ENCODE measurements at places on chromosomes 5 and 9.

- no peak for DNase-seq
Measured at GRCh38 chr9:35859310-35859989, 10.8 kb downstream of the OR13J1 start.

DNA sequence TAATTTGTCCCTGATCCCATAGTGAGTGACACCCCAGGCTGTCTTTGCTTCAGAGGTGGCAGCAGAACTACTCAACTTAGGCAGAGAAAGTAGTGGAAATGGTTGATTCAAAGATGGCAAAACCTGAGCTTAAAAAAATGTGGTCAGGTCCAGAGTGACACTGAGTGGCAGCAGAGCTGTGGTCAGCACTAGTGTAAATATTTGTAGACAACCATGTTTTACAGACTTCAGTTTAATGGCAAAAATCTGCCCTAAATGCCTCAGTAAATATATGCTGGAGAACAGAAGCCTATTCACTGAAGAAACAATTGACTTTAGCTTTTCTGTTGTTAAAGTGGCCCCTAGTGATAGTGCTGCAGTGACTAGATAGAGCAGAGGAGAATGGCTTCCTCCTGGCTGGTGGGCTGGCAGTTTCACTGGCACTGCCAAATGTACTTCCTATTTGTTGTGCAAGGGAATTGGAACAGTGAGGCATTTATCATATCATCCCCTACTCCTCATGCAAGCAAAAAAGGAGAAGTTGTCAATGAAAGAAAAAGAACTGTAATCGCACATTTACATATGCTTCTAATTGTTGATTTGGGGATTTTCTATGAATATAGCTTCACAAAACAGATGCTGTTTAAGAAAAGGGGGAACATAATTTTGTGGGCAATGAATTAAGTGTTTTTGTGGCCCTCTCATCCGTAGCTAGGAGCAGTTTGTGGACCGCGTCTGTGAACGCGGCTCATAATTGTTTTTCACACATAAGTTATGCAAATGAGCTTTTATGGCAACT, 12.0 kb downstream of the PBX3 start:
- no peak for DNase-seq

GRCh38 chr9:106757514-106757913, 105.5 kb upstream of the ZNF462 start:
- no peak for DNase-seq

- DNase-seq = no peak
Measured at GRCh38 chr9:101094686-101095085, 66.2 kb downstream of the PLPPR1 start.

- DNase-seq = no peak
Measured at GRCh38 chr9:138059196-138059595, 181.6 kb downstream of the CACNA1B start.

- DNase-seq = no peak
Measured at GRCh38 chr9:86434039-86434726, 80.0 kb upstream of the TUT7 start.

DNA sequence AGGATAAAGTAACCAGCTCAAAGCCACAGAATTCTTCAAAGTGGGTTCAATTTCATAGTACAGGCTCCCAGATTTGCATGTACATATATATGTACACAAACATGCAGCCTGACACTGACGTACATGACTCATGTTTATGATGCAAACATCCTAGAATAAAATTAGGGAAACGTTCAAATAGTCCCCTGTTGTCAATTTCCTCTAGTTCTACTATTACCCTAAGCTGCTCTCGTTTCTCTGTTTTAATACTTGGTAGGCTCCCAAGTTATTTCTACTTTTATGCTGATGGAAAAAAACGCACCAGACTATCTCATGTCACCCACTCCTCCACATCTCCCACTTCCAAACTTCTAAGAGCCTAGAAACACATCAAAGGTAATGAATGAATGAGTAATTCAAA, 229.7 kb downstream of the EPB41L4A start:
- no peak for DNase-seq

- DNase-seq = no peak
Measured at GRCh38 chr9:13948037-13948436, 365.9 kb downstream of the NFIB start.

DNA sequence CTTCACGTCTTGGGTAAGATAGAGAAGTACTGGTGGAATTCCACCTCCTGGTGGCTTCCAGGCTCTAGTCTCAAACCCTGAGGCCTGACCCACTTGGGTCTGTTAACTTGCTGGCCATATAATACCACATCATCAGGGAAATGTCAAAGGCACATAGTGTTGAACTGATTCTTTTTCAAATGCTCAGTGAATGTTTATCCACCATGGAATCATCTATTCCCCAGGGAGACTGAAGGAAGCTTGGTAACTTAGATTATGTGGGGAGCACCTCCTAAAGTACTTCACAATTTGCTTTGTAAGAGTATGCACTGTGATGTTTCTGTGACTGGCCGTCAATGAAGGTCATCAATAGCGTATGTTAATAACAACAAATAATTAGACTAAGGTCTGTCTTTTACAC, 16.1 kb downstream of the MACROH2A1 start:
- DNase-seq = no peak

DNA sequence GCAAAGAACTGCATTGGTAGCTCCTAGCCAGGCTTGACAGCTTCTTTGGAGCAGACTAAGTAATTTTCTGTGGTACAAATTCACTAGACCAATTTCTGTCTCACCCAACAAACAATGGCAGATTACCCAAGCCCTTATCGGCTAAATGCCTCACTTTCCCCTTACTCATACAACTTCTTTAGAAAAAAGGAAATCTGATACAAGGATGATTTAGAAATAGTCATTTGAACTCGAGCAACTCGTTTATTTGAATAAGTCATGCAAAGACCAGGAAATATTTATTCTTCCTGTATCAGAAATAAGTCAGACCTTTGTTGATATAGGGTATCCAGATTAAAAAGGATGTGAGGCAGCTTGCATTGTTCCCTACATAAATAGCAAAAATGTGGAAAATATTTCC, 170.4 kb upstream of the CDH6 start:
- DNase-seq = no peak

- no peak for DNase-seq
Measured at GRCh38 chr5:35884191-35884769, 27.6 kb downstream of the IL7R start.

- DNase-seq = no peak
Measured at GRCh38 chr5:88660264-88660946, 222.6 kb downstream of the MEF2C start.

GRCh38 chr9:118331622-118332045, 627.4 kb downstream of the TLR4 start:
- DNase-seq = no peak

- DNase-seq = no peak
Measured at GRCh38 chr9:121676926-121677325, 25.5 kb downstream of the DAB2IP start.

- DNase-seq = no peak
Measured at GRCh38 chr5:95042037-95042436, 242.9 kb downstream of the MCTP1 start.

DNA sequence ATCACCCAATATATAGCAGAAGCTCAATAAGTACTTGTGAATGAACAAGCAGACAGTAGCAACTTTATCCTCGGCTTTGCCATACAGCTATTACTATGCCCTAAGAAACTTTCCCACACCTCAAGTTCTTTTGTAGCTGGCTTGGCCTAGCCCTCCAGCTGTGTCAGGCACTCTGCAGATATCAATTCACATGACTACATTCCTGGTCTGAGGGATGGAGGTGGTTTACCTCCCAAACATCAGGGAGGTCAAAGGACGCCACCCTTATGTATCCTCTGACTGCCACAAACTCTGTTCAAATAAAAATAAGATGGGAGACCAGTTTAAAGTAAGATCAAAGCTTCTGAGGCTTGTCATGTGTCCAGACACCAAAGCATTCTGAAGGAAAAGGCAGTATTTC, 416.3 kb downstream of the PIK3R1 start:
- no peak for DNase-seq

- DNase-seq = no peak
Measured at GRCh38 chr5:64874753-64875152, 106.0 kb downstream of the CWC27 start.

DNA sequence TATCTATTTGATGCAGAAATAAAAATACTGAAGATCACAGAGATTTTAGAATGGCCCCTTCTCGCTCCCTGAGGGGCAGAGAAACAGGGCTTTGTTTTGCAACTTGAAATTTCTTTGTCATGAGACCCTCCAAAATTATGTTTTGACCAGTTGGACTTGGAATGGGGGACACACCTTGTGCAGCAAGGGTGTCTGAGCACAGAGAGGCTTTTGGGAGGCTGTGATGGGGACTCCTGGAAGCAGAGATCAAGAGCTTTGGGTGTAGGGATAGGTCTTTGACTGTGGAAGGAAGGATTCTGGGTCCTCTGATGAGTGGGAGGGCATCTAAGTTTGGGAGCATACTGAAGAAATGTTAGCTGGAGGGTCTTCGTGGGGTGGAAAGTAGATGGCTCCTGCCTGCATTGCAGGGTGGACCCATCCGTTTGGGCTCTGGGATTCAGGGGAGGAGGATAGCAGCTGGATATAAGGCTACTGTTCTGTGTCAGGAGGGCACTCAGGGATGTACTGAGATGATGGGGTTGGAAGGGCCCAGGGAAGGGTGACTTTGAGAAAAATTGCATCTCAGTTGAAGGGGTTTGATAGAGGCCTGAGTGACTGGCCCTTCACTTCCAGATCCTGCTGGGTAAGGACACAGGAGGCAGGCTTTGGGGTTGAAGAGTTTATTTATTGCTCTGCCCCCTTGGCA, 1.8 kb upstream of the MYORG start:
- no peak for DNase-seq

GRCh38 chr5:39829441-39829840, 404.7 kb upstream of the DAB2 start:
- DNase-seq = no peak

DNA sequence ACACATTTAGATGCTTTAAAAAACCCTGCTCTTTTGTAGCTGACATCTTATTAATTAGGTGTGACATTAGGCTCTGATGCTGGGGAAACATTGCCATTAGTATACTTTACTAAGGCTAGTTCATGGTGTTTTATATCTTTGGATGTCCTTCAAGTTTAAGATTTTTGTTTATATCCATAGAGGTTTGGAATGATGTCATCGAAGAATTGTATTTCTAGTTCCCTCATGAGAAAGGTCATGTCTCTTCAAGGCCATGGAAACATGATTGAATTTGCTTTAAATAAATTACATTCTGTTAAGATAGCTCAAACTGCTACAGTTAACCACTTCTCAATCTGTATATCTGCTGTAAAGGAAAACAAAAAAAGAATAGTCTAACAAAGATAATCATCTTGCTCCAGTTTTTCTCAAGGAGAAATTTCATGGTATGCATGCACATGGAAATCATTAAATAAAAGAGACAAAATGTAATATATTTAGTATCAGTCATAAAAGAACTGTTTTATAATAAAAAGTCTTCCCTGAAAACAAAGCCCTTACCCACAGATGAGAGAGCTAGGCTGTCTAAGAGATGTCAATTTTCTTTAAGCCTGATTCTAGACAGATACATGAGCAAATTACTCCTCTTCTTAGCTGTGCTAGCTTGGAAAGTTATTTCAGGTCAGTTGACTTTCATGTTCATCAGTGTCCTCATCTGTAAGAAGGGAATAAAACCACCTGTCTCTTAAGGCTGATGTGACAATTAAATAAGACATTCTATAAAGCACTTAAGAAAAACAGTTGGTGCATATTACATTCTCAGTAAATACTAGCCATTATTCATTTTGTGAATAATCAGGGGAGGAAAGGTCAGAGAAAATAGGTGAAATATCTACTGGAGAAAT, 25.0 kb upstream of the STARD4 start:
- no peak for DNase-seq

DNA sequence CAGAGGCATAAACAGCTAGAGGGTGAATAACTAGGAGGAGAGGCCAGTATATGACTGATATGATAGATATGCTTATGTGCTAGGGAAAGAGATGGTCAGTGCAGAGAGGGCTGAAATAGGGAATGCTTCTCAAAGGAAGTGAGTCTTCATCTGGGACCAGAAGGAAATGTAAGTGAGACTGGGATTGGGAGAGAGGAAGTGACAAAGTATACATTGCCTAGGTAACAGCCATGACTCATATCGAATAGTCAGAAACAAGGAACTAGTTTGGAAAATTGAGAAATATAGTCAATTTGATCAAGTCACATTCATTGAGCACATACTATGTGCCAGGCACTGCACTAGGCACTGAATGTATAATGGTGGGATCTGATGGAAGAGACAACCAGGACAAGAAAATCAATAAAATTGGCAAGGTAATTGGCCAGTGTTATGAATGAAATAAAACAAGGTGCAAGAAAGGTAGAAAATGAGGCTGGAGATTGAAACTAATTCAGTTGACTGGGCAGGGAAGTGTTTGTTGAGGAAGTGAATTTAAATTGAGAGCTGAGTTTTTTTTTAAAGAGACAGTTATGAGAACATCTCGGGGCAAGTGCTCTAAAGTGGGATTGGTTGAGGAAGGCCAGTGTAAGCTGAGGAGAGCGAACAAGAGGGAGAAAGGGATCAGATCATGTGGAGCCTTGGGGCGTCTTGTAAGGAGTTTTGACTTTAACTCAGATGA, 4.3 kb downstream of the ERAP2 start:
- no peak for DNase-seq

GRCh38 chr9:101727612-101728524, 10.6 kb downstream of the GRIN3A start:
- no peak for DNase-seq

DNA sequence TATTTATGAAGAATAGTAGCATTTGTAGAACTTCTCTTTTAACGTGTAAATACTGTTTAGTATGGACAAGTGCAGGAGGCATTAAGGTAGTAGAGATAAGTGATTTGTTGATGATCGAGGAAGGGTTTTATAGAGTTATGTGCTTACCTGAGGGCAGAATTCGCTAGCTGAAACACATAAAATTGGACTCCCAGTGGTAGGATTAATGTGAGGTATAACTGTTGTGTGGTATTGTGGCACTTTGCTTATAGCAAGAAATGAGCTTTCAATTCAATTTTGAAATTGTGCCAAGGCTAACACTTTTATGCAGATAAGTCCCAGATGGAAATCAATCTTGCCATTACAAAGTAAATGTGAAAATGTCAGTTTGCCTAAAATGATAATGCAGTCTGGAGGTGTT, 1.2 kb downstream of the AP3S1 start:
- no peak for DNase-seq

- no peak for DNase-seq
Measured at GRCh38 chr5:40333459-40334241, 346.1 kb upstream of the PTGER4 start.

- DNase-seq = no peak
Measured at GRCh38 chr9:26687421-26687820, 205.2 kb downstream of the CAAP1 start.

- DNase-seq = no peak
Measured at GRCh38 chr5:15585128-15585527, 85.1 kb downstream of the FBXL7 start.

- no peak for DNase-seq
Measured at GRCh38 chr9:87109851-87110250, 162.5 kb upstream of the GAS1 start.

GRCh38 chr5:139049780-139050179, 148.4 kb downstream of the SIL1 start:
- no peak for DNase-seq

GRCh38 chr9:88702985-88703384, 168.0 kb downstream of the NXNL2 start:
- no peak for DNase-seq

GRCh38 chr9:106682420-106682819, 180.5 kb upstream of the ZNF462 start:
- no peak for DNase-seq
